RWPE1 (cell line): ENCODE measurements at places on chromosomes 11 and 22.

DNA sequence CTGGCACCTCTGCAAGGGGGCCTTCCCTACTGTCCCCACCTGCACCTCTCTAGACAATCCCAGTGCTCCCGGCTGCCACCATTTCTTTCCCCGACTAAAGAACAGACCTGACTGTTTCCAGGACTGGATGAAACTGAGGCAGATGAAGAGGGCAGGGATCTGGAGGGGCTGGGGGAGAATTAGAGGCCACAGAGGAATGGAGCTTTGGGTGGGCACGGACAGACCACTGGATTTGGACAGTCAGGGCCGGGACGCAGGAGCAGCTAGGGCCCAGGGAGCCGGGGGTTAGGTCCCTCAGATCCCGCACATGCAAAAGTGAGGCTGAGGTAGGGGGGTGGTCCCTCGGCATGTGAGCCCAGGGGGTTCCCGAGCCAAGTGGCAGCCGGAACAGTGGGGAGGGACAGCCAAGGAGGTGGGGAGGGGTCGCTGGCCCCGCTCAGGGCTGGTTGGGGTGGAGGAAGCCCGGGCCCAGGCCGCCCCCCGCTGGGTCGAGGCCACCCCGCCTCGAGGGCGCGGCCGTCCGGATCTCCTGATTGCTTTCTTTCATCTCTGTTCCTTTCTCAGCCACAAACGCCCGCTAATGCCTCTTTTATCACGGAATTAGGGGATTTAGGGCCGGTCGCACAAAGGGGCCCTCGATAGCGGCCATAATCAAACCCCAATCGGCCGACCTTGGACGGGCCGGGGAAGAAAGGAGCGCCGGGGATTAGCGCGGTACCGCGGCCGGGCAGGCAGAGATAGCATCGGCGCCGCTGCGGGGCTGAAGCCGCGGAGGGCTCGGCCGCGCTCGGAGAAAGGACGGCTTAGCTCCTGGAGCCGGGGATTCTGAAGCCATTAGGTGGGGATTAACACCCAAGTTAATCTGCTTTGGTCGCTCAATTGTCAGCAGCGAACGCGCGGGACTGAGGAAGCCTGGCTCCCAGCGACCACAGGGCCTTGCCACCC is 9.3 kb downstream of the SLC25A1 start:
- no peak for DNase-seq

- no peak for DNase-seq
Measured at GRCh38 chr11:127723714-127724113, 723.1 kb upstream of the KIRREL3 start.

- DNase-seq = no peak
Measured at GRCh38 chr11:91972665-91973266, 251.9 kb upstream of the FAT3 start.

DNA sequence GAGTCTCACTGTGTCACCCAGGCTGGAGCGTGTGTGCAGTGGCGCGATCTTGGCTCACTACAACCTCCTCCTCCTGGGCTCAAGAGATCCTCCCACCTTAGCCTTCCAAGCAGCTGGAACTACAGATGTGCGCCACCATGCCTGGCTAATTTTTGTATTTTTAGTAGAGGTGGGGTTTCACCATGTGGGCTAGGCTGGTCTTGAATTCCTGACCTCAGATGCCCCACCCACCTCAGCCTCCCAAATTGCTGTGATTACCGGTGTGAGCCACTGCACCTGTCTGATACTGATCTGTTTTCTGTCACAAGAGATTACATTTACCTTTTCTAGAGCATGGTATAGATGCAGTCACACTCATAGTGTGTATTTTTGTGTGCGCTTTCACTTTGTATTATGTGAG is 11.6 kb downstream of the ATG13 start:
- no peak for DNase-seq

DNA sequence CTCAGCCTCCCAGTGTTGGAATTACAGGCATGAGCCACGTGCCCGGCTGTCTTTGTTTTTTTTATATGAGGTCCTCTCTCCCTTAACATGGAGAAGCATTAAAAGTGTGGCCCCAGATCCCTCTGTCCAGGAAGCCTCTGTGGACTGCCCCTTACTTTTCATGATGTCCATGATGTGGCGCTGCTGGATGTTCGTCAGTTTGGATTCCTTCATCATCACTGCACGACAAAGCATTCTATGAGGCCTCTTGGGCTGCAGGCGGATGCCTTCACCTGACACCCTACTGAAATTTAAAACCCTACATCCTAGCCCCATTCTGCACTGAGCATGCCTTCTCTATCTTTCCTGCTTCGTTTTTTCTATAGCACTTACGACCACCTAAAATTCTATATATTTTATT is 2.1 kb downstream of the C22orf23 start:
- DNase-seq = no peak

DNA sequence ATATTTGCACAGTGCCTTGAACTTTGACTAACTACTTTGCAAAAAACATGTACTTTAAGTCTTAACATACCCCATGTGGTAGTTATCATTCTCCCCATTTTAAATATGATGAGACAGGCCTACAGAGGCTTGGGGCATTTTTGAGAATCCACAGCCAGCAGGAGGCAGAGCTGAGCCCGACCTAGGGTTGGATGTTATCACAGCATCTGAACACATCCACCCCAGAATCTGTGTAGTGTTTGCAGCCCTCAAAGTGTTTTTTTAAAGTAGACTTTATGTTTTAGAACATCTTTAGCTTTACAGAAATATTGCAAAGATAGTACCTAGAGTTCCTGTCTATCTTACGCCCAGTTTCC is 17.6 kb downstream of the OTOG start:
- DNase-seq = no peak

DNA sequence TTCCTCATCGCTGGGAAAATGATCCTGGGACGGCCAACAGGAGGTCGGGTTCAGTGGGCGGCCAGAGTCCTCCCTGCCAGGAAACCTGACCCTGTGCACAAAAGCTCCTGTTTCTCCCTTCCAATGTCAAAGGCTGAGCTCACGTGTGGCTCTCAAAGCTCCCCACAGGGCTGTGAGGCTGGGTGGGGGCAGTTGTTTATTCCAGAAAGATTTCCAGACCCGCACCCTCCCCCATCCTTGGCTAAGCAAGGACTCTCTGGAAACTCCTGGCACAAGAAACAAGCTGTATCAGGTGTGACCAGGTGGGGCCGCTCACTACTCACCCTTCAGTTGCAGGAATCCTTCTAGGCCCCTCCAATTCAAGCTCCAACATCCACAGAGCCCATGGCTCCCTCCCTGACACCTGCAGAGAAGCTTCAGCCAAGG is 131.9 kb downstream of the SHANK2 start:
- DNase-seq = peak; percentile 30
